ENCODE measurements at places on chromosomes 16 and 17. TPM values are rescaled to one million over a fixed set of nuclear protein-coding genes. Genes with fewer than 3 reads are reported as not detected.

TBC1D3G gene
- not detected for total RNA-seq

TMEM114 gene
- total RNA-seq = not detected

PRSS27 gene
- total RNA-seq = 0.10 TPM

NR1D1 gene
- total RNA-seq = 9.9 TPM

CCDC154 gene
- 0.21 TPM for total RNA-seq

Measured in mononuclear cell (primary cell).